SHP77 treated with DMSO at 0.1 percent for 48 hours (cell line): ENCODE measurements at places on chromosomes 16 and 17.
A peak's percentile ranks its signal among the peaks of the same experiment; 100 is the strongest.

DNA sequence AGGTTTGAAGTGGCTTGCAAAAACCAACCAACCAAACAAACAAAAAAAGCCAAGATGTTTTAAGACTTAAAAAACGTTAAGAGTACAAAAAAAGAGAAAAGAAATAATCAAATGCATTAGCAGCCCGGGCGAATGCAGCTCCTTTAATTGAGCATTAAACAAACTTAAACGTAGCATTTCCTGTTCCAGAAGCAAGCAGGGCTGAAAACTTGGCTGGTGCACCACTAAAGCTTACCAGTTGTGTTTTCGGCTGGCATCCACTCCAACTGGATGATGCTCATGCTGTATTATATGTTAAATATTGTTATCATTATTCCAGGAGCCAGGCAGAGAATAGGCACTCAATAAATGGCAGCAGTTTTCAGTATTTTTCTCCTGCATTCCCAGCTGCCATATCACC, 45.1 kb downstream of the IRX6 start:
- no peak for DNase-seq

- no peak for DNase-seq
Observed at GRCh38 chr16:88498576-88499208, 45.6 kb downstream of the ZFPM1 start.

GRCh38 chr17:27549251-27549893, 81.6 kb upstream of the LGALS9 start:
- DNase-seq: no peak

DNA sequence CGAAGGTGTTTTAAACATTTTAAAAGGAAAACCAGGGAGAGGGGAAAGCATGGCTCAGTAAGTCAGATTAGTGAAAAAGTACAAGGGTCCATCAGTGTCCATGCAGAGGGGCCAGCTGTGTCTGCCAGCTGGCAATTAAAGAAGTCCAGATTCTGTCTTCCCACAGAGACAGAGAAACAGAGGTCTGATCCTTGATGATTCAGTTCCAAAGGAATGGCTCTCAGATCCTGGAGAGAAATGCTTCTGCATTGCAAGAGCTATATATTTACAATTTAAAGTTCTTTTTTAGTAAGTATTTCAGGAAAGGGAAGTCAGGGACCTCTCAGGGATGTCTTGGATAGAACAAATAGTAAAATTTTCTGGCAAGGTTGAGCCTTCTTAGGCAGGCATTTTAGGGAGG, 56.2 kb downstream of the HSD17B2 start:
- no peak for DNase-seq

GRCh38 chr16:46830417-46830901, 521 bp downstream of the C16orf87 start:
- DNase-seq: peak; percentile 43

- DNase-seq: no peak
Observed at GRCh38 chr16:24721830-24722238, 7.6 kb upstream of the TNRC6A start.

- DNase-seq: no peak
Observed at GRCh38 chr16:56610609-56611111, 2.3 kb downstream of the MT2A start.

DNA sequence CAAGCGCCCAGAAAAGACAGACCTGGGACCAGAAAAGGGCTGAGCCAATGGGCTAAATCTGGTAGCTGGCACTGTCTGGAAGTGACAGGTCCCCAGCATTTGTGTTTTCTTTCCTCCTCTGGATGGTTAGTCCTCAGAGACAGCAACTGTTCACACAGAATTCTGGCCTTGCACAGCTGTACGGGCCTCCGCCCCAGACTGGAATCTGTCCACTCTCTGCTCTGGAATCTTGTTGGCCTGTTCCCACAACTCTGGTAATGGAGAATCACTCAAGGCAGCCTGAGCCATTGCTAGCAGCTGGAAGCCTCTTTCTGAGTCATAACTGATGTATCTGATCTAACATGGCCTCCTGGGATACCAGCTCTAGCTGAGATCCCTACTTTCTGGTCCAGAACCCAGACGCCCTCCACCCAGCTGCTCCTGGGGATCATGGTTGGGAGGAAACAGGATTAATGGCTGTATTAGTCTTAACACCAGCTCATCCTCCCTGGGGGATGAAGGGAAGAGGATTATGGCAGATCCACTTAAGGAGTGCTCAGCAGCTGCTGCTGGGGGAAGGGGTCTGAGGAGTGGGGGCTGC, 9.1 kb downstream of the ZNF668 start:
- no peak for DNase-seq

- no peak for DNase-seq
Observed at GRCh38 chr17:51736356-51736755, 422.2 kb downstream of the CA10 start.
